Astrocyte (in vitro differentiated cells and primary cell): ENCODE measurements at places on chromosomes 6 and 20. TPM values are rescaled to one million over a fixed set of nuclear protein-coding genes. Genes with fewer than 3 reads are reported as not detected.

TP53INP2 gene
- 19.6 and 22.7 TPM in 2 replicates for total RNA-seq

- no peak for DNase-seq
Measured at GRCh38 chr6:155319902-155320301, 5.6 kb upstream of the TFB1M start.

GRCh38 chr6:128394167-128394566 is 126.2 kb downstream of the PTPRK start:
- peak; percentile 27 for DNase-seq

DNA sequence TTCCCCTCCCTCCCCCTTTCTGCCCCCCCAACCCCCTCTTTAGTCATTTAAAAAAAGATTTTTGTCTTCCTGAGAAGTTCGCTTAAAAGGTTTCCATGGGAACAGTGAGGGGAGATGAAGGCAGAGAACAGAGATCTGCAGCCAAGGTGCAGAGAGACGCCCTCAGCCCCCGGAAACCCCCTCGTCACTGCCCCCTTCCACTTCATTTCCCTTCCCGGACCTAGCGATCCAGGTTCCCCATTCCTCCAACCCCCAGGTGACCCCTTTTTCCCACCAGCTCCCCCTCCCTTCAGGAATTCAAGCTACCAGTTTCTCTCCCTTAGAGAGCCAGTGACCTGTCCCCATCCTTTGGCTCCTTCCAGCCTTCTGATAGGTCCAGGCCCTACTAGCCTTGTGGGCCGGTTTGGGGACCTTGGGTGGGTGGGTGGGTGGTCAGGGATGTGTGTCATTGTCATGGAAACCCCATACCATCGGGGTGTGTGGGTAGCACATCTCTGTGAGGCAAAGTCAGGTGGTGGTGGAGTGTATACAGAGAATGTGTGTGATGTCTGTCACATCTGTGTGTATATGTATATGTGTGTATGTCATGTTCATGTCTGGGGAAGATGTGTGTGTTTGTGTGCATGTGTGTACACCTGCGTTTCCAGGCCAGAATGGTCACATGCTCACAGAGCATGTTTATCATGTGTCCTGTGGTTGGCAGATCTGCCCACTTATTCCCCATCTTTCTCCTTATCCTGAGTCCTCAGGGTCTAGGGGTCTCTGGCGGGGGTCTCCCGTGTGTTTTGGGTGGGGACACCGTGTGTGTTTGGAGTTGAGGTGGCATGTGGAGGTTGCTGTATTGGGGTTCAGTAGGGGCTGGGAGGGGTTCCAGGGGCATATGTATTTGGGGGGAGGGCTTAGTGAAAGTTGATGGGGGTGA is 7.0 kb downstream of the SYNGAP1 start:
- DNase-seq = no peak

DNA sequence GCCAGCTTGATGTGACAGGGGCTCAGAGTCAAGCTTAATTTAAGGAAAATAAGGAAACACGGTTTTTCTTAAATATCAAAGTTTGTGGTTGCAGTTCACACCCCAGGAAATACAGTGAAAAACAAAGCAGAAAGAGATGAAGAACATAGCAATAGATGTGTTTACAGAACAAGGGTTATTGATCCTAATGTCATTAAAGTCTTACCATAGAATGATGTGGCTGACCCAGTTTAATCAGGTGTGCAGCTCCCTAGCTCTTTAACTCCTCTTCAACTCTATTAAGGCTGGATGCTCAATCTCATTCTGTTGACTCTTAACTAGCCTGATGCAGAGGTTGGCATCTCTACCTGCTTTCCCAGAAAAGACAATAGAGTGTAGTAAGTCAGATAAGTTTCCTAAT is 7.5 kb upstream of the GTF3C6 start:
- no peak for DNase-seq

GRCh38 chr6:69340196-69340595 is 456.6 kb downstream of the LMBRD1 start:
- DNase-seq = no peak
